Posterior vena cava (tissue), 2 donors: ENCODE measurements at places on chromosomes 1 and 21. TPM values are rescaled to one million over a fixed set of nuclear protein-coding genes. Genes with fewer than 3 reads are reported as not detected.

DNA sequence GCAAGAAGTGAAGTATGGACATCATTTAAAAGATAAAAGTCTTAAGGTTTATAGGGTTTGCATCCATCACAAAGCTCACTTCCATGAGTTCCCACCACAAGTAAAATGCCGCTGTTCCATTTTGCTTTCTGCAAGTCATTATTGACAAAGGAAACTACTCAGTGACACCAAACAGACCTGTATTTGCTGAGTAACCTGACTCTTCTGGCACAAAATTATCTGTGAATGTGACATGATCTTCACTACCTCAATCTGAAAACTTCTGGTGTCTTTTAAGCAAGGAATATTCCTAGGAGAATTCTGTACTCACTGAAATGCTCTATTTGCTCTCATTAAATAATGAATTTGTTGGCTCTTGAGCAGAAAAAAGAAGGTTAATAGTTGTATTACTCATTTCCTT, 1077.4 kb upstream of the ADGRL4 start:
- DNase-seq = no peak

- DNase-seq = no peak
These were observed 46.3 kb downstream of the RNF115 start for GRCh38 chr1:145777357-145778145.

GRCh38 chr21:20276954-20277353, 721.3 kb upstream of the NCAM2 start:
- no peak for DNase-seq

DNA sequence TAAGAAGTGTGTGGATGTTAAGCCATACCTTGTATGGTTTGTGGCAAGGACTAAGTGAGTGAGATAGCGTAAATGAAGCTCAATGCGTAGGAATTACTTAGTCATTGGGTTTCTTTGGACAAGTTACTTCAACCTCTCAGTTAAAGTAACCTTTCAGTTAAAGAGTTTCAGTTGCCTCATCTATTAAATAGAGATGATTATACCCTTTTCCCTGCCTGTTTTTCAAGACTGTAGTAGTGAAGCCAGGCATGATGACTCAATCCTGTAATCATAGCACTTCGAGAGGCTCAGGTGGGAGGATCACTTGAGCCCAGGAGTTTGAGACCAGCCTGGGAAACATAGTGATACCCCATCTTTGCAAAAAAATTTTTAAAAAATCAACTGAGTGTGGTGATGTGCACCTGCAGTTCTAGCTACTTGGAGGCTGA, 6.3 kb downstream of the ZMPSTE24 start:
- no peak for DNase-seq

- DNase-seq = no peak
These were observed 38.1 kb downstream of the MIGA1 start for GRCh38 chr1:77817368-77818209.

- DNase-seq = no peak
These were observed 24.4 kb downstream of the SNAP47 start for GRCh38 chr1:227759341-227760300.

DNA sequence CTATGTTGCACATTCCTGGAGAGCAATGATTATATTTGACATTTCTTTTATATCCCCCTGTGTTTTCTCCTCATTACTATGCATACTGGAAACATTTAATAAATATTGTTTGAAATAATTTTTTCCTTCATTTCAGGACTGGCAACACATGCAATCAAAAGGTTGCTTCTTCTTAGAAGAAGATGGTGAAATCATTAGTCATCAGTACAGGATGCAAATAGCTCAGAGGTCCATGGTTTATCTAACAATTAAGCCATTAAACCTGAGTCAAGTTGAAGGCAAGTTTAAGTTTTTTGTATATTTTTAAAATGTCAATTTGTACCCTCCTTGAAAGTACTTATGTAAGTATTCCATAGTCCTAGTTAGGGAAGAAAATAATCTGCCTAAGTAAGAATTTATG, 22.5 kb downstream of the EFCAB7 start:
- no peak for DNase-seq

DNA sequence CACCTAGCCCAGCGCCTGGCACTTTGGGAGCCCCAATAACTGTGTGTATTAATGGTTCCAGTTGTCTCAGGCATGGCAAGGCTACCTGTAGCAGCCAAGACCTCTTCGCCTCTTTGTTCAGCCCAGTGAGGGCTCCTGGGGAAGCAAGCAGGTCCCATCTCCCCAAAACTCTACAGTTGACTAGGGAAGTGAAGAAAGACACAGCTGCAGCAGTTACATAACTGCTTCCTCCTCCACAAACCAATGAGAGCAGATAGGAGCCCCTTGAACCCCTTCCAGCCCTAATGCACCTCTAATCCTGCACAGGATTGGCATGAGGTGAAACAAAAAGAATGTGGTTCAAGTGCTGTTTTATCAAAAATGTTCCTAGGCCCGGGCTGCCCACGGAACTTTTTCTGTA, 100.5 kb downstream of the SYF2 start:
- DNase-seq = no peak

Gene SLAMF8
- 4.8 TPM for total RNA-seq

Gene ANGPTL3
- total RNA-seq = not detected

Gene CA6
- not detected for total RNA-seq

Gene G0S2
- 12.5 TPM for total RNA-seq
